K562 (cell line): ENCODE measurements at places on chromosomes 4 and X. TPM values are rescaled to one million over a fixed set of nuclear protein-coding genes. Genes with fewer than 3 reads are reported as not detected.

DNA sequence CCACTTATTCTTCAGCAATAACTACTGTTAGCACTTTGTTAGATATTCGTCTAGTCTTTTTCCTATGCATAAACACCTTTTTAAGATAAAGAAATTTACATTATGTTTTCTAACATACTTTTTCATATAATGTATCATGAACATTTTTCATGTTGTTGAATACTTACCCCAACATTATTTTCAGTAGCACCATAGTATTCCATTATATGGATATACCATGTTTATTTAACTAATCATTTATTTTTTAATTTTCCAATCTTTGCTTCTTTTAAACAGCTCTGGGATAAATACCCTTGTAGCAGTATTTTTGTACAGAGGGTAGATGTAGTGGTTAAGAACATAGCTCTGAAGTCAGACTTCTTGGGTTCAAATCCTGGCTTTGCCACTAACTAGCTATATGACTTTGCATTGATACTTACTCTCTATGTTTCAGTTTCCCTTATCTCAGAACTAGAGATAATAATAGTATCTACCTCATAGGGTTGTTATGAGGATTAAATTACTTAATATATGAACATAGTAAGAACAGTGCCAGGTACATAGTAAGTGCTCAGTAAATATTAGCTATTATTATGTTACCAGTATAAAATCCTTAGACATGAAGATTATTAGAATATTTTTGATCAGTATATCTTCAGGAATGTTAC lies 11.3 kb downstream of the EXOC1 start:
- H3K27ac ChIP-seq = no peak overlapping the region
- no peaks in the 10 kb centered on the region for H3K27me3 ChIP-seq
- peaks cover 51% of the 10 kb centered on the region for H3K36me3 ChIP-seq

- no peaks in the 10 kb centered on the region for H3K36me3 ChIP-seq
- H3K27me3 ChIP-seq = no peaks in the 10 kb centered on the region
- H3K4me3 ChIP-seq = no peak overlapping the region
- no peaks in the 10 kb centered on the region for H3K4me1 ChIP-seq
- no peak overlapping the region for H3K27ac ChIP-seq
- no peak for DNase-seq
Measured at GRCh38 chrX:42384956-42385355, 393.0 kb downstream of the PPP1R2C start.

DNA sequence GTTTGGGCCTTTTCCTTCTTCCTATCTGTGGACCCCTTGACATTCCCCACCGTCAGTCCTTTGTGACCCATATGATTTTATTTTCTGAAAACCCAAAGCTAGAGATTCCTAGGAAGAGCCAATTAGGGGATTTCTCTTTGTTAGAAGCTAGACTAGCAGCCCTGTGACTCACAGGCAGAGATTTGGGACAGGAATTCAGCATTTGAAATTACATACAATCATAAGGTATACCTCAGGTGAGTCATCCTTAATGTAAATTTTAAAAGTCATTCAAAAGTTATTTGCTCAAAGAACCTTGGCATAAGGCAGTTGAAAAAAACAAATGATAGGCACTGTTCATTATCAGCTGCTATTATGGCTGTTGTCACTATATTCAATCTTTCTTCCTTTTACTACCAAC lies 40.6 kb downstream of the USP26 start:
- no peaks in the 10 kb centered on the region for H3K4me1 ChIP-seq
- no peak overlapping the region for H3K4me3 ChIP-seq
- no peak for DNase-seq
- no peaks in the 10 kb centered on the region for H3K36me3 ChIP-seq
- no peaks in the 10 kb centered on the region for H3K27me3 ChIP-seq

DNA sequence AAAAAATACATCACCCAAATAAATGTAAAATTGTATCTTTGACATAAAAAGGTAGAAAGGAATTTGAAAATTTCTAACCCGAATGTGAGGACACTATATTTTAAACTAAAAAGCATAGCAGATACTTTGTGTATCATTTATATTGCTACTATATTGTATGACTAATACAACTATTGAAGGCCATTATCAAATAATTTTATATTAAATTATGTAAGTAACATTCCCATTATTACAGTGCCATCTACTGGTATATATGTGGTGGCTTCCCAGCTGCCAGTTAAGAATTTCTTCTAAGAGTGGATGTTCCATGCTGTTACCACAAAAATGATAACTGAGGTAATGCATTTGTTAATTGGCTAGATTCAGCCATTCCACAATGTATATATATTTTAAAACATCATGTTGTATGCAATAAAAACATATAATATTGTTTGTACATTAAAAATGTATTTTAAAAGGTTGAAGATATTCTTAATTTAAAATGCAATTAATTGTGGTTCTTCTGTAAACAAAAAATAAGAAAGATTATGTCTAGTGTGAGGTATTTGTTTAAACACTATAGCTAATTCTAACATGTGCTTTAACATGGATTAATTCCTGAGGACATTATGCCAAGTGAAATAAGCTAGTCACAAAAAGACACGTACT lies 65.3 kb downstream of the EGF start:
- no peak overlapping the region for H3K27ac ChIP-seq
- H3K4me3 ChIP-seq = no peak overlapping the region
- no peak for DNase-seq

DNA sequence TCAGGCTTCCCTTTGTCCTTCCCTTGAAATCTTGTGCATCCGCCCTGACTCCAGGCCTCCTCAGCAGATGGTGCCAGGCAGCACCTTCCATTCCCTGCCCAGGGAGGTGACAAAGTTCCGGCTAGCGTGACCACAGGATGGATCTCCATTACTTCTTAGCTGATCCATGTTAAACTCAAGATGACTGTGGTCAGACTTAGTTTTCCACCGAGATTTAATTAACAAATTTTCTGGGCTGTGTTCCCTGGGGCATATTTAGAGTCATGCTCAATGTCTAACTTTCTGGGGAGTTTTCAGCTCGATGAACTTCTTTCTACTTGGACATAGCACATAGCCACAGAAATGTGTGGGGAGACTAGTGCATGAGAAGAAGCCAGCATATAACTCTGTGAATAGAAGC lies 215.1 kb upstream of the SFRP2 start:
- no peaks in the 10 kb centered on the region for H3K4me1 ChIP-seq
- H3K36me3 ChIP-seq = no peaks in the 10 kb centered on the region
- no peak overlapping the region for H3K27ac ChIP-seq
- no peak for DNase-seq

UCHL1 gene
- 0.42 and 0.58 TPM in 2 replicates for total RNA-seq

TIGD4 gene
- total RNA-seq = 0.11 and 0.25 TPM in 2 replicates

F8A3 gene
- 0.25 TPM in 1 of 2 replicates, not detected in the other for total RNA-seq
